ENCODE measurements at places on chromosomes 12 and 14. TPM values are rescaled to one million over a fixed set of nuclear protein-coding genes. Genes with fewer than 3 reads are reported as not detected.
A peak's percentile ranks its signal among the peaks of the same experiment; 100 is the strongest.

GRCh38 chr12:40287369-40287975 lies 62.7 kb downstream of the LRRK2 start:
- DNase-seq = no peak

GRCh38 chr14:38442208-38442607 lies 186.3 kb upstream of the CLEC14A start:
- DNase-seq = no peak

DNA sequence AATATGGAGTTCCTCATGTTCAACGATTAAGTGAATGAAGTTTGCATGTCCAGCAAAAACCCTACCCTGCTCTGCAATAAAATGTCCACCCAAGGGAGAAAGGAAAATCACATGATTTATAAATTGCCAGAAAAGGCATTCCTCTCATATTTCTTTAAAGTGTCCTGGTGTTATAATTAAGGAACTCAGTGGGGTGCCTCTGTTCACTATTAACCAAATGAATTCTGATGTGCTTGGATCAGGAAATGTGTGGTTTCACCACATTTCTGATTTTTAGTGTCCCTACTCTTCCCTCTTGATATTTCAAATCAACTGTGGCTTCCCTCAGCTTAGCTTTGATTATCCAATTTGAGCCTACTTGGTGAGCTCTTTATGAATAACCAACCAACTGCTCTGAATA lies 208.1 kb downstream of the PHLDA1 start:
- DNase-seq = no peak

DNA sequence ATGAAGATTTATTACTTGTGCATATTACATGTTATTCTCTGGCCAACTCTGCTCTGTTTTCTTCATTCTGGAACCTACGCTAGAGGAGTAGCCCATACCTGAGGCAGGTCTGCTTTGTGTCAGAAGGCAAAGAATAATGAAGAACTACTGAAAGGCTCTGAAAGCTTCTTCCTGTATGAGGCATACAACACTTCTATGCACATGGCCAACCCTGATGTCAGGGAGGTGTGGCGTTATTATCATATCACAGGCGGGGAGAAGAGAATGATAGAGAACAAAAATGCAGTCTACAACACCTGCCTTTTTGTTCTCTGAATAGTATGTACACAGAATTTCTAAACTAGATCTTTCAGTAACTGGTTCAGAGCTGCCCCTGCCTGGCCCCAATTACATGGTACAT lies 32.5 kb upstream of the CRY1 start:
- no peak for DNase-seq

DNA sequence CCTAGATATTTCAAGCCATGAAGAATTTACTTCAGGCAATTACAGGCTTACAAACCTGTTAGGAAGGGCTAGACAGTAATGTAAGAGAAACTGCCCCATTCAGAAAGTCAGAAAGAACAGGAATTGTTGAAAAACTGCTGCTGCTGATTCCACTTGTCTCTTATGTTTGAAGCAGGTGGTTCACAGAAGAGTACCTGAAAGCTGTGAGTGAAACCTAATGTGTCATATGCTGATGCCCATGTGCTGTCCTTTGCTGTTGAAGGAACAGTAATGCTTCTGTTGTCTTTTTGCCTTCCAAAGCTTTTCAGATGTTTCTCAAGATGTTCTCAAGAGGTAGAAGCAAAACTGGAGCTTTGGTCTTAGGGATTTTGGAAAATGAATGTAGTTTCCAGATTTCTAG lies 39.0 kb downstream of the MNAT1 start:
- no peak for DNase-seq

DNA sequence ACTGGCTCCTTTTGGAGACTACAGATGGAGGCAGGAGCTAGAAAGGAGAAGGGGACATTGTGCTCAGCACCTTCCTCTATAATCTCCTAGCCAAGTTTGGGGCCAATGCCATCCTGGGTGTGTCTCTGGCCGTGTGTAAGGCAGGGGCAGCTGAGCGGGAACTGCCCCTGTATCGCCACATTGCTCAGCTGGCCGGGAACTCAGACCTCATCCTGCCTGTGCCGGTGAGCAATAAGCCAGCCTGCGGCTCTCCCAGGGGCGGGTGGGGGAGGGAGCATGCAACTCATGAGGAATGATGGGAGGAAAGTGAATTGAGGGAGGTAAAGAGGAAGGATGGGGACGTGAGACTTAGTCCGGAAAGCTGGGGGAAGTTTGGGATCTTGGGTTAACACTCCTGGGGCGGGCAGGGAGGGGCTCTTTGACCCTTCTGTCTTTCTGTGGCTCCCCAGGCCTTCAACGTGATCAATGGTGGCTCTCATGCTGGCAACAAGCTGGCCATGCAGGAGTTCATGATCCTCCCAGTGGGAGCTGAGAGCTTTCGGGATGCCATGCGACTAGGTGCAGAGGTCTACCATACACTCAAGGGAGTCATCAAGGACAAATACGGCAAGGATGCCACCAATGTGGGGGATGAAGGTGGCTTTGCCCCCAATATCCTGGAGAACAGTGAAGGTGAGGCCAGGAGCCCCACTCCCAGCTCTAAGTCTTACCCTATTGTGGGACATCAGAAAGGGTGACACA lies 3.3 kb downstream of the ENO2 start:
- peak; percentile 63 for DNase-seq

Gene SOX5
- 0.05 TPM for total RNA-seq

DNA sequence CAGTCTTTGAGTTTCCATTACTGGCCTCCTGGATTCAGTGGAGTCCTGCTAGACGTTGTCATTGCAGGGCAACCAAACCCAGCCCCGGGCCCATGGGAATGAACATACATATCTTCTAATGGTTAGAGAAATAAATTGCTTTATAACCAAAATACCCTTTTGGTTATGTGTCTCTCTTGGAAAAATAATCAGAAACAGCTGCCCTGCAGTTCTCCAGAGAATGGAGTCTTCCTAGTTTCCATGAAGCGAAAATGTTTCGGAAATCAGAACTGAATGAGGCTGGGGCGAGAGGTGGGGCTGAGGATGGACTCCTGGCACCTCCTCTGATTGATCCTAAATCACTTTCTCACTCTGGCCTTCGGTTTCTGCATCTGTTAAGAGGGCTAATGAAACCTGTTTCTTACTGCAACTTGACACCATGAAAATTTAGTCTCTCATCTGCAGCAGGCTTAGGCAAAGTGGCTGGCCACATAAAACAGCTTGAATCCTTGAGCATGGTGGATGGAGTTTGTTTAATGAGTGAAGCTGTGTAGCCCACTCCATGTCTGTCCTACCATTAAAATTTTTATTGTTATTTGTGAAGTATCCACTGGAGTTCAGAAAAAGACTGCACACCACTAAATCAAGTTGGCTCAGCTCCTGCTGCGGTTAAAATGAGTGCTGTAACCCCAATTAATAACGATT lies 198.9 kb downstream of the CACNA1C start:
- DNase-seq = no peak

GRCh38 chr14:56650048-56650447 lies 70.5 kb downstream of the TMEM260 start:
- no peak for DNase-seq

GRCh38 chr12:52502877-52503276 lies 9.8 kb upstream of the KRT6A start:
- DNase-seq = no peak

All from HT1080 (cell line).